EH (cell line): ENCODE measurements at places on chromosomes 12 and 14.
A peak's percentile ranks its signal among the peaks of the same experiment; 100 is the strongest.

DNA sequence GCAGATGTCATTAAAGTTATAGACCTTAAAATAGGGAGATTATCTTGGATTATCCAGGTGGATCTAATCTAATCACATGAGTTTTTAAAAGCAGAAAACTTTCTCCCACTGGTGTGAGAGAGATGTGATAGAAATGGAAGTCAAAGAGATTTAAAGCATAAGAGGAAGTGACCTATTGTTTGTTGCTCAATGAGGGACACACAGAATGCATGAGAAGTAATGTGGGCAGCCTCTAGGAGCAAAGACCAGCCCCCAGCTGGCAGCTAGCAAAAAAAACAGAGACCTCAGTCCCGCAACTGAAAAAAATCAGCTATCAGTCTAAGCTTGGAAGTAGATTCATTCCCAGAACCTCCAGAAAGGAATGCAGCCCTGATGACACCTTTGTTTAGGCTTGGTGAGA lies 24.6 kb upstream of the ANP32D start:
- no peak for DNase-seq

GRCh38 chr14:36192530-36192929 lies 16.0 kb upstream of the PTCSC3 start:
- DNase-seq = no peak

DNA sequence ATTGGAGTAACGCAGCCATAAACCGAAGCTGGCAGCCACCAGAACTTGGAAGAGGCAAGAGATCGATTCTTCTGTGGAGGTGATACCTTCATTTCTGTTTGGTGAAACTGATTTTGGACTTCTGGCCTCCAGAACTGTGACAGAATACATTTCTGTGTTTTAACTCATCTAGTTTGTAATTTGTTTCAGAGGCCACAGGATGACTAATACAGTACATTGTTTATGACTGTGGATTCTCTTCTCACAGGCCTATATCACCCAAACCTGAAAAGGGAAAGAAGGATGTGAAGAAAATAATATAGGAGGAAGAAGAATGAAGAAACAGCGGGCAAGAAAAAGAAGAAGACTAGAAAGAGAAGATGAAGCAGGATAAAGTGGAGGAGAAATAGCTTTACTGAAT lies 263.8 kb upstream of the DIO2 start:
- DNase-seq = peak; percentile 68

GRCh38 chr12:114415525-114415868 lies 9.6 kb upstream of the TBX5 start:
- DNase-seq = peak; percentile 48

GRCh38 chr14:59398841-59399240 lies 66.3 kb downstream of the GPR135 start:
- DNase-seq = no peak

DNA sequence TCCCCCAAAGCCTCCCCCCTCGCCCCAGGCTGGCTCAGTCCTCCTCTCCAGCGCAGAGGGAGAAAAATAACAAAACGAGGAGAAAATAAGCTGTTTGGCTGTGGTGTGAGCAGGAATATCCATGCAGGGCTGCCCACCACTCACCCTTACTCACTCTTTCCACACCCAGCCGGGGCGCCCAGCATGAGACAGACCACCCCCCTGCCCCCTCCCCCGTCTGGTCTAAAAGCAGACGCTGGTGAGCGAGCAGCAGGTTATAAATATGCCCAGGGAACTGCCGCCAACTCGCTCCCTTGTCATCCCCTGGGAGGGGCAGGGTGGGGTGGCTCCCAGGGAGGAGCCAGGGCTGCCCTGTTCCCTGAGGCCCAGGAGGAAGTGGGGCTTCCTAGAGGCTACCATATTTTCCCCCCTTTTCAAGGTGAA lies 7.4 kb downstream of the WNT1 start:
- no peak for DNase-seq

- DNase-seq = no peak
Observed at GRCh38 chr12:120216742-120217605, 16.1 kb upstream of the RPLP0 start.

DNA sequence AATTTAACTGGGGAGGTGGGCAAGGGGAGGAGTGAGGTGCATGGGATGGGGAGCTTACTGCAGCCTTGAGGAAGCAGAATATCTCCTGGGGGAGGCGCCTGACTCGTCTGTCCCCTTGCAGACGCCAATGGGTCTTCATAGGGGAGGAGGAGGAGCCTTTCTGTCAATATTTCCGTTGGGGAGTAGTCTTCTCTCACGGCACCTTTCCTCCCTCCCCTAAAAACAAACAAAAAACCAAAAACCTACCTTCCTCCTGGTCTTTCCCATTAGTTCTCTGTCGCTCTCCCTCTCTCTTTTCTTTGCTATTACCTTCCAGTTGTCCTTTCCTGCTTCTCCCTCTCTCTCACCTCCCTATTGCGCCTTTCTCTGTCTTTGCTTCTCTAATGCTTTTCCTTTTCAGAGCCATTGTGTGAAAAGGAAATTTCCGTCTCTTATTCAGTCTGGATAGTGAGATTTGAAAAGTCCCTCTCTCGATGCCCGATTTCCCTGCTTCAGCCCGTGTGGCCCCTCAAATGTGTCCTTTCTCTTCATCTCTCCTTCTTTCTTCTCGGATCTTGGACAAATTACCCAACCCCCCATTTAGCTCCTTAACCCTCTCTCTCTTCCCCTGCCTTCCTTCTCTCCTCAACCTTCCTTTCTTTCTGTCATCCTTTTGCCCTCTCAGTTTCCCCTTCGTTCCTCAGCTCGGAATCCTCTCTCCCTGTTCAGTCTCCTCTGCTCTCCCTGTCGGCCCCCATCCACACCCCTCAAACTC lies 5.9 kb downstream of the GPR84 start:
- DNase-seq = peak; percentile 44

- DNase-seq = peak; percentile 66
Observed at GRCh38 chr12:6312529-6313325, 2.2 kb downstream of the PLEKHG6 start.

GRCh38 chr14:36014236-36014635 lies 162.3 kb downstream of the PTCSC3 start:
- no peak for DNase-seq

GRCh38 chr14:93741556-93742230 lies 46.6 kb downstream of the PRIMA1 start:
- no peak for DNase-seq

- DNase-seq = peak; percentile 90
Observed at GRCh38 chr12:65495233-65495632, 216.8 kb downstream of the MSRB3 start.

DNA sequence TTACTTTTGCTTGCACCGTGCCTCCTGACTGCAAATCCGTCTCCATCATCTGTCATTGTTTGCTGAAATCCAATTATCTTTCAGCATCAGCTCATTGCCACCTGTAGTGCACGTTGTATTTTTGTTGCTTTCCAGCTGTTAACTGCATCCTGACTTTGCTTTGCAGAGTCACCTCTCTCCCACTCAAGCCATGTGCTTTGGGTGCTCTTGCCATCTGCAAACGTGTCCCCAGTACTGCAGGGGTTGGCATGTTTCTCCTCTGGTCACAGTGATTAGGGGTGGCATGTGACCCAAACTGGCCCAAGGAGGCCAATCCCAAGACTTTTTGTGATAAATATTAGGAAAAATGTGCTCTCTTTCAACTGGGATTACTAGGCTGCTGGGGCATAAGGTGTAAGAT lies 10.5 kb upstream of the TMED2 start:
- no peak for DNase-seq

DNA sequence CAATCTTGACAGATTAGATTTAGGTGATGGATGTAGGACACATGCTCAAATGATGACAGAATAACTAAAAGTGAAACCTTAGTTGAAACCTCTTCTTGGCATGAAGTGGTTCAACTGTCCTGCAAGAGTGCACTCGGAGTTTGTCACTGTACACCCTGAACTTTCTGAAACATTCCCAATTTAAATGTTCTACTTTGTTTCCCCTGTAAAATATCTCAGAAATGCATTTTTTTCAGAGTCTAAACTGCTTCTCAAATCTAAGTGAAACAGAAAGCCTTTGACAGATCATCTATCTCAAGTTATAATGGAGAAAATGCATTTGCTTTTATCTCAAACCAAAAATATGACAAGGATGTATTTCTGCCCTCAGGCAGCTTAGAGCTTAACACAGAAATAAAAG lies 66.0 kb downstream of the BHLHE41 start:
- peak; percentile 72 for DNase-seq

DNA sequence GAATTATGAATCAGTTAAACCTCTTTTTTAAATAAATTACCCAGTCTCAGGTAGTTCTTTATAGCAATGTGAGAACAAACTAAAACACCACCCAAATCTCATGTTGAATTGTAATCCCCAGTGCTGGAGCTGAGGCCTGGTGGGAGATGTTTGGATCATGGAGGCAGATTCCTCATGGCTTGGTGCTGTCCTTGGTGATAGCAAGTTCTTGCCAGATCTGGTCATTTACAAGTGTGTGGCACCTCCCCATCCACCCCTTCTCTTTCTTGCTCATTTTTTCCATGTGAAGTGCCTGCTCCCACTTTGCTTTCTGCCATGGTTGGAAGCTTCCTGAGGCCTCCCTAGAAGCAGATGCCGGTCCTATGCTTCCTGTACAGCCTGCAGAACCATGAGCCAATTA lies 102.1 kb upstream of the ANO4 start:
- no peak for DNase-seq

DNA sequence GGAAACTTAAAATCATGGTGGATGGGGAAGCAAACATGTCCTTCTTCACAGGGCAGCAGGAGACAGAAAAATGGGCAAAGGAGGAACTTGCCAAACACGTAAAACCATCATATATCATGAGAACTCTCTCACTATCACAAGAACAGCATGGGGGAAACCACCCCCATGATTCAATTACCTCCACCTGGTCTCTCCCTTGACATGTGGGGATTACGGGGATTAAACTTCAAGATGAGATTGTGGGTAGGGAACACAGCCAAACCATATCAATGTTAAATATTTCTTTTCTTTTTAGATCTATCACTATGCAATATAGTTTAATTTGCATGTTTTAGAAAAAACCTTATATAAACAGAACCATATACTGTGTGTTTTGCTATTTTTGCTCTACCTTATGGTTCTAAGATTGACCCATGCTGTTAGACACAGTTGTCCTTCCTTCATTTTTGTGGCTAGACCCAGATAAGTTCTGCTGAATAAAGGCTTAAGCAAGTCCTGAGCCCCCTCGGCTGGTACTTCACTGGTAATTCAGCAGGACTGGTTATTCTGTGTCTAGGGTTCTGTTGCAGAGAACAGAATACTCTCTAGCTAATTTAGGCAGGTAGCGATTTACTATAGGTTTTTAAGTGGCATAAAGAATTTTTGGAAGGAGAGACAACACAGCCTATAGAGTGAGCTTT lies 253.7 kb upstream of the HMGA2 start:
- DNase-seq = no peak

- no peak for DNase-seq
Observed at GRCh38 chr12:87155621-87156020, 873.6 kb downstream of the C12orf50 start.

- DNase-seq = peak; percentile 14
Observed at GRCh38 chr12:203462-204260, 10.3 kb downstream of the SLC6A12 start.

DNA sequence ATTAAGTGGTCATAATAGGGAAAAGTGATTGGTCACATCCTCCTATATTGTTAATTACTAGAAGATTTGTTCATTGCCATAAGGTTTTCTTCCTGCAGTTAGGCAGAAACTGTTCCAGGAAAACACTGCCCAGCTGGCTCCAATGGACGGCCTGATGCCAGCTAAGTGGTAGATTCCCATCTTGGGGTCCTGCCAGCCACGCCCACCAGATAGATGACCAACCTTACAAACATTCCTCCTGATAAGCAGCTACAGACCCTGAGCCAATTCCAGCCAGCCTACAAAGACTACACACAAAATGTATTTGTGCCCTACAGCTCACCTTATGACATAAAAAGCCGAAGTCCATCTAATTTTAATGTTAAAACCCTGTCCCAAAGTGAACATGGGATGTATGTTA lies 685.9 kb upstream of the USP15 start:
- no peak for DNase-seq

DNA sequence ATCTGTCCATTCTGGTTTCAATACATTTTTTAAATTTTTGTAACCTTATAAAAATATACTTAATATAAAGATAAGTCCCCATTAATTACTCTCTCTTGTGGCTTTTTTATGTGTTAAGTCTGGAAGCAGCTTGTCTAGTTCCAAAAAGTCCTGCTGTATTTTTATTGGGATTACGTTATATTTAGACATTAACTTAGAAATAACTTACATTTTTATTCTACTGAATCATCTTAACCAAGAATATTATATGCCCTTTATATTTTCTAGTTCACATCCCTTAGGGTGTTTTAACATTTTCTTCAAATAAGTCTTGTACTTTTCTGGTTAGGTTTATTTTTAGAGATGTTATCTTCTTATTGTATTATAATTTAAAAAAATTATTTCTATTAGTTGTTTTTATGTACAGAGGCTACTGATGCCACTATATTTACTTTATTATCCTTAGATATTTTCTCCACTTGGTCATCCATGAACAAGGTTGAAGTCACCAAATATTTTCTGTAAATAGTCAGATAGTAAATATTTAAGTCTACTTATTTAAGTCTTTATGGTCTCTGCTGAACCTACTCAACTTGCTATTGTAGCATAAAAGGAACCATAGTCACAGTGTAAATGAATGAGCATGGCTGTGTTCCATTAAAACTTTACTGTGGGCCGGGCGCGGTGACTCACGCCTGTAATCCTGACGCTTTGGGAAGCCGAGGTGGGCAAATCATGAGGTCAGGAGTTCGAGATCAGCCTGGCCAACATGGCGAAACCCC lies 132.4 kb upstream of the NEDD1 start:
- DNase-seq = peak; percentile 92

DNA sequence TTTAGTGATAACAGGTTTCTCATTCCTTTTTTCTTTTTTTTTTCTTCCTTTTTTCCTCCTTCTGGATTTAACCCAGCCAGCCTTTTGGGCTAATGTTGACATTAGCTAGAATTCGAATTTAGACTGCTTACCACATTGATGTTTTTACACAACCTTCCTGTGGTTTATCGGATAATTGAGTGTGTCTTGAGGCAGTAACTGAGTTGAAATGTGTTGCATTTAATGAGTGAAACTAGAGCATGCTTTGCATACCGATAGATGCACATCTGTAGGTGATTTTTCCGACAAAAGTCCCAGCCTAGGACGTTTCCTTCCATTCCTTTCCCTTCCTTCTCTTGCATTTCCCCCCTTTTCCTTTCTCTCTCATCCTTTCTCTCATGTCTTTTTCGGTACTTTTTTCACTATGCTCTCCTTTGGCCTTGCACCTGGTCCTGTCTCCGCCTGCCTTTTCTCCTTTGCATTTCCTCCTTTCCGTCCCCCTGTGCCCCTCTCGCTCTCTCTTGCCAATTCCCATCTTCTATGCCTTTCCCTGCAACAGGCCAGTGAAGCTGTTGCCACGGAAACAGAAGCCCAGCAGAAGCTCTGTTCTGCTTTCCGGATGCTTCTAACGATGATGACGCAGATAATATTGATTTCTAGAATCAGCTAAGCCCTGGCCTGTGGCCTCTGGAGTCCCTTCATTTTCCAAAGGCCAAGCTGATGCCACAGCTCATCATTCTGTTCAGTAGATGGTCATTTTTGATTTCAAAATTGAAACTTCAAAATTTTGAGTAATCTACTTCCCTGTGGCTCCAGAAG lies 76.1 kb downstream of the SLC25A47 start:
- DNase-seq = peak; percentile 61
